ENCODE measurements at places on chromosomes 1 and 21.

- no peak for DNase-seq
Measured at GRCh38 chr1:192587386-192588266, 12.1 kb downstream of the RGS1 start.

GRCh38 chr21:34639882-34640788, 25.2 kb upstream of the RCAN1 start:
- DNase-seq, result no peak

GRCh38 chr1:58432851-58433668, 113.5 kb downstream of the OMA1 start:
- no peak for DNase-seq

GRCh38 chr1:247177755-247178154, 5.9 kb upstream of the ZNF124 start:
- DNase-seq, result no peak

DNA sequence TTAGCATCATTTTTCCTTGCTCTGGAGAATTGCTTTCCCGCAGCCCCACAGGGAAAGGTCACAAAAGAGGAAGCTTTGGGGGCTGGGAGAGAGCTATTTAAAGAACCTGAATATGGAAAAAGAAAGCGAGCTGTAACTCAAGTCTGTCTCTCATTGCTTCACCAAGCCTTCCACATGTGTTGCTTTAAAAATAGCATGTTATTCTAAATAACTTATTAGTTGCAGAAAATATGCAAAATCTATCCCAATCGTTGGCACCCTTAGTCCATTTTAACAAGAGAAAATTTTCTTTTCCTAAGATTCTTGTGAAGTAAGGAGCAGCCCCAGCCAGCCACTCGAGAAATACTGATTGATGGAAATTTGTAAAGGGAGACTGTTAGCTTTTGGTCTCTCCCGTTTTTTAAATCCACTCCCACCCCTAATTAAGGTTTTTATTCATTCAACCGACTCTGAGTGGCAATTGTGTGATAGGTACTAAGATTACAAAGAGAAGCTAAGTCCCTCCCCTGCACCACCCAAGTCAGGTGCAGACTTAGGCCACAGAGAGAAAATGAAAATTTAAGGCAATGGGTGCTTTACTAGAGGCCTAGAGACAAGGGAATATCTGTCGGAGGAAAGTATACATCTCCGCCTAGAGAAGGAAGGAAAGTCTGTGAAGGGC, 802 bp downstream of the CYP4X1 start:
- no peak for DNase-seq

GRCh38 chr1:26996024-26996423, 2.5 kb downstream of the TRNP1 start:
- DNase-seq, result no peak

GRCh38 chr1:103517380-103518047, 8.0 kb upstream of the RNPC3 start:
- DNase-seq, result no peak

DNA sequence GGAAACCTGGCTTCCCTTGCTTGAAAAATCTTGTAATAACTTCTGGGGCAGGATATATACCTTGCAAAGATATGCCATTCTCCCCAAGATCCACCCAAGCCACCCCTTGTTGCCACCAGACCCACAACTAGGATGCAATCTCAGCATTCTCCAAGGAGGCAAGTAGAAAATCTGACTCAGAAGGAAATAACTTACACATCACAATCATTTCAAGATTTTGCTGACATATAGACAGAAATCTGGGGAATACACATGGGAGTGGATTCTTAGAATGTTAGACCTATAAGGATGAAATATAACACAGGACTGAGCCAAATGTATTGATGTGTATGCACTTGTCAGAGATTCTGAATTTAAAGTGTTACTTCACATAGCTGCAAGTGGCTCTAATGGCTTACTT, 14.8 kb upstream of the ZDHHC18 start:
- no peak for DNase-seq

DNA sequence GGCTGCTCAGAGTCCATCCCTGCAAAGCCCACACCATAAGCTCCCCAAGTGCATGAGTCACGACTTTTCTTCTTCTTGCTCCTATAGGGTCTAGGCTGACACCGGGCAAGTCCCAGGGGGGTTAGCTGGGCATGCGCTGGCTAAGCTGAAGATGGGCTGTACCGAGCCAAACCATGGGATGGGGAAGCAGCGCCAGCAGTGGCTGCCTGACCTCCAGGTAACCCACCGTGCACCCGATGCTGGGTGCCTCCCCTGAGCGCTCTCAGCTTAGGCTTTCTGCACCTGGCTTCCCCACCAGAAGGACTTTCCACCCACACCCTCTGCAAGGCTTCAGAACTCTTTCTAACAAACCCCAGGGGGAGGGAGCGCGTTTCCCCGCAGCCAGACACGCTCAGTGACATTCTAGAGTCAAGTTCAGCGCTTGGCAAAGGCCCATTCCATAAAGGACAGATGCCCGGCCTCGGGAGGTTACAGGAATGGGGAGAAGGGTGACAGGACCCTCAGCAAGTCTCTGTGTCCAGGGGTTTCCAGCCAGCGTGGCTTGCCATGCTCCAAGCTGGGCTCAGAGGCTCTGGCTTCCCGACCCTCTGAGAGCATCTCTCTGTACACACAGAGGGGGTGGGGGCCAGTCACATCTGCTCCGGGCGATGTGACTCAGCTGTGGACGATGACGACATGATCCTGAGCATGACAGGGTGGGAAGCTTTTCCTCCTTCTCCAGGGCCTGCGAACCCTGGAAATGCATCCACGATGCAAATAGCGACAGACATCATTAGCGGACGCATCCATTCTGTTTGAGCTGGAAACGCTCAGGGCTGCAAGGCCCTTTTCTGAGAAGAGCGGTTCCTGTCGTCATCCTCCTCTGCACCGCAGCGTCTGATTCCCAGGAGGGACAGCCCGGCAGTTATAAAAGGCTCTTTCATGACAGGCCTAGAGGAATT, 107.8 kb downstream of the SIK1 start:
- DNase-seq, result no peak

- DNase-seq, result peak; percentile 86
Measured at GRCh38 chr21:45478115-45478801, 64.0 kb downstream of the SLC19A1 start.

DNA sequence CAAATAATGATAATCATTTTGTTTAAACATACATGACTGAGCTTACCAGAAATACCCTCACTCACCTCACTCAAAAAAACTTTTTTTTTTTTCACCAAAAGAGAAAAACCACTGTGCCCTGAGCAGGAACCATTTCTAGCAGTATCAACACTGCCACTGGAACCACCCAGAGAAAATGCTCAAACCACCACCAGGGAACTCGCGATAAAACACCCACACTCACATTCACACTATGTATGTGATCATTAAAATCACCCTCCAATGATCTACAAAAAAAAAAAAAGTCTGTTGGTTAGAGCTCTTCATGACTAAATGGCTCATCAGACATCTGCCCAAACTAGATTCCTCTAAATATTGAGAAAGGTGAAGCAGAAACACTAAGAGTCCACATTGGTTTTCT, 11.5 kb downstream of the TIAM1 start:
- DNase-seq, result no peak

DNA sequence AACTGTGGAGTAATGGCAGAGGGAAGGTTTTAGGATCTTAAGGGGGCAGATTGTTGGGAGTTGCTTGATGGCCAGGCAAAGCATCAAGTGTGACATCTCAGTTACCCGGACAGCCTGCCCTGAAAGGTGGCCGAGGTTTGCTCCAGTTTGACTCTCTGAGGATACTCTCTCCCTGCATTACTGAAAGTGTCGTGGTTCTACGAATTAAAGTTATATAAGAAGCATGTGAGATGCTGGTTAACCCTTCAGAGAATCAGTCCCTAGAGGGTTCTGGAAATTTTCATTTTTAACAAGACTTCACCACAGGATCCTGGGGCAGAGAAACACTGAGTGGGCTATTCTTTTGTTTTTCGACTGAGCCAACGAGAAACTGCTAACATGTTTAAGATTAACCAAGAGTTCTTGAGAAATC, 689 bp upstream of the ZNF644 start:
- no peak for DNase-seq

DNA sequence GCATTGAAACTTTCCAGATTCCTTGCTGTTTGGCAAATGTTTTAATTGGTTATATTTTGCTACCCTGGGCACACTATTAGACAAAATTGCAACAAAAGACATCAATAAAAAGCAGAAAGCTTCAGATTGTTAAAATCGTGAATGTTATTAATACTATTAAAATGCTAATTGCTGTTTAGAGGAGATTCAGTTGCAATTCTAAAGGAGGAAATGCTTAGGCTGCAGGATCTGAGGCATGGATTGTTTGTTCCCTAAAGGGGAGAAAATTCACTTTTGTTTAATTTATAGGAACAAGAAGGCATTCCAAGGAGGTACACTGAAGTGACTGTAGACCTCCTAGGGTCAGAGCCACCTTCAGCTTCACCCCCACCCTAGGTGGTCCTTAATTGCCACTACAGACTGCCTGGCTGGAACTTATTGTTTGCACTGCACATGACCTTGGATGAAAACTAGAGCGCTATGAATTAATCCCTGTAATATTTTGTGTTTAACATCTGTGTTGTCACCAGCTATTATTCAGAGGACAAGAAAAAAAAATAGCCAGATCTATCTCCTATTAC, 1266.9 kb upstream of the ADGRL2 start:
- DNase-seq, result no peak

DNA sequence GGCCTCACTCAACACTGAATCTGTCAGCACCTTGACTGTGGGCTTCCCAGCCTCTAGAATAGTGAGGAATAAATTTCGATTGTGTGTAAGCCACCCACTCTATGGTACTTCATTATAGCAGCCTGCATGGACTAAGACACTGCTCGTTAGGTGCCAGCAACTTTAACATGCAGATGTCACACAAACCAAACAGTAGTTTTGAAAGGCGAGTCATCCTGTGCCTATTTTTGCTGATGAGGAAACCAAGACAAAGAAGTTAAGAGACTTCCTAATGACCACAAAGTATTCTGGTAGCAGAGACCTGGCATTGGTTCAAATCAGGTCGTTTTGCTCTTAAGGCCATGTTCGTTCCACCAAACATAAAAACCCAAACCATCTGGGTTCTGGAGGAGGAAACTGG, 42.9 kb downstream of the BATF3 start:
- no peak for DNase-seq

DNA sequence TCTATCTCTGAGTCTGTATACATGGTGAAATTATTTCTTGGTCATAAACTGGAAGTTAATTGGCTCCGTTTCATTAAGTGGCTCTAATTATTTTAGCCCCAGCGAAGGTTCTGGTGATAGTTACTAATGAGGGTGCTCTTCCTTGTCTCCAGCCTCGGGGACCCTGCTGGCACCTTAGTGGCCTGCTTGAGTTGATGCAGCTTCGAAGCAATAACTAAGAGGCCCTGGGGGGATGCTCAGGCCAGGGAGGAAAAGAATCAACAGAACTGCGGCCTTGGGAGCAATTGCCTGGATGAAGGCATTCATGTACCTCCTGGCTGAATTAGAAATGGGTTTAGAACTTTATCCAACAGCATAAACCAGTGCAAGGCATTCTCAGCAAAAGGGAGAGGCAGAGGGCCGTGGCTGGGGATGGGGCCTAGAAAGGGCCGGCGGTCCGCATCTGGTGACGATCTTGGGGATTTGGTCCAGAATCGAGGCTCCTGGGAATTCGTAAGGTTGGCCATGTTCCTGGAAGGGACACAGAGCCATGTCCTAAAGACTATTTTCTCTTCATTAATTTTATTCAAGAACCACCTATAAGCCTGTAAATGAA, 100.0 kb upstream of the AJAP1 start:
- no peak for DNase-seq

GRCh38 chr1:60394436-60394835, 320.9 kb upstream of the C1orf87 start:
- DNase-seq, result no peak

GRCh38 chr1:10852486-10852885, 56.0 kb upstream of the CASZ1 start:
- no peak for DNase-seq

DNA sequence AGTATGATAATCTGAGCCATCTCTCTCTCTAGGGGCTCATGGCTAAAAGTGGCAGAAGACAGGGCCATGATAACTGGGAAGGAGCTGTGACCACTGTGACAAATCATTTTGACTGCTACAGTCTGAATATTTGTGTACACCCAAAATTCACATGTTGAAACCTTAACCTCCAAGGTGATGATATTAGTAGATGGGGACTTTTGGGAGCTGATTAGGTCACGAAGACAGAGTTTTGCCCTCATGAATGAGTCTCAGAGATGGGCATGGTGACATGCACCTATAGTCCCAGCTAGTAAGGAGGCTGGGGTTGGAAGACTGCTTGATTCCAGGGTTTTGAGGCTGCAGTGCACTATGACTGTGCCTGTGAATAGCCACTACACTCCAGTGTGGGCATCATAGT, 174.9 kb downstream of the PLD5 start:
- no peak for DNase-seq

GRCh38 chr1:217048104-217048707, 325.0 kb upstream of the ESRRG start:
- no peak for DNase-seq

- no peak for DNase-seq
Measured at GRCh38 chr1:84352298-84353106, 45.8 kb upstream of the DNASE2B start.

- DNase-seq, result no peak
Measured at GRCh38 chr1:81921851-81922462, 121.2 kb downstream of the ADGRL2 start.

DNA sequence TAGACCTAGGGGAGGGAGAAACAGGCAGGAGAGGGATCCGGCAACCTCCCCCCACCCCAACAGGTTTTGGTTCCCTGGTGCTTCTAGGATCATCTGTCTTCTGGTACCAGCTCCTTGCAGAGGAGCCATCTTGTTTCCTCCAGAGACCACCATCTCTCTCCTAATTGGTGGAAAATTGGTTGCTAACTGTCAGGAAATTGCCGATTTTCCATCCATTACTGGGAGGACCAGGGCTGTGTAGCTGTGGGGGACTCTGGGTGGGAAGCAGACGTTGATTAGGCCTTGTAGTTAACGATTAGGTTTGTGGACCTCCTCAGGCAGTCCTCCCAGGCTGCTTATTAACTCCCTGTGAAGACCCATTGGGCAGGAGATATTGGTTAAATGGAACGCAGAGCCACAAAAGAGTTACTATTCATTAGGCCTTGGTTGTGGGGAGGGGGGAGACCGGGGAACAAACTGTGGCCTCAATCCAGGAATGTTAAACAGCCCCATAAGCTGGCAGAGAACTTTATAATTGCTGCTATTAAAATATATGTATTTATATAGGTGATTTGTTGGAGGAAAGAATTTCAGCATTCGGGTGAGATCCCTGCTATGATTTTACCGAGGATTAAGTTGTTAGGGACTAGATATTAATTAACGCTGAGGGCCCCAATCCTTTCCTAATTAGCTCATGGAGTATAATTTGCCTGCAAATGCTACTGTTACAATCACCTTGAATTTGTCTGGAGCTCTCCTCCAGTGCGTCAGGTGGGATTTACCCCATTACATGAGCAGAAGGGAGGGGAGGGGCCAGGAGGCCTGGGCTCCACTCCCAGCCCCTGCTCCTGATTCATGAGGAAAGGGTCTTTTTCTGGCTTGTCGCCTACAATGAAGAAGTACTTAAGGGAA, 61.2 kb upstream of the TRABD2B start:
- DNase-seq, result no peak

- no peak for DNase-seq
Measured at GRCh38 chr21:18498431-18498830, 94.8 kb upstream of the TMPRSS15 start.

All from CD4-positive, alpha-beta T cell treated with Interferon alpha-2 for 1 hour (primary cell).